NCI-H774 (cell line): ENCODE measurements at places on chromosomes 11 and 22.
A peak's percentile ranks its signal among the peaks of the same experiment; 100 is the strongest.

DNA sequence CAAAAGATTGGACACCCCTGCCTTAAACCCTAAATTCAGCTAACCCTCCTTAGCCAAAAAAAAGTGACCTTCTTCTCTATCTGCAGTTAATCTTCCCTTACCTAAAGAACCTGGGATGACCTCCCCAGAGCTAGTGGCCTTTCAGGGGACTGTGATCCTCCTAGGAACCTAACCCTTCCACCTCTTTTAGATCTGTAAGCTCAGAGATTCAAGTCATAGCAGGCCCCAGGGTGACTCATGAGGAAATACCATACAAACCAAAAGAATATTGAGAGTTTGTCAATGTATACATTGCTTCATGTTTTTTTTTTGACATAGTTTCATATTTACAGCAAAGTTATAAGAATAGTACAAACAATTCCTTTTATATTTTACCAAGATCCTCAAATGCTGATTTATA, 38.3 kb upstream of the CXCR5 start:
- DNase-seq = no peak

- no peak for DNase-seq
Measured at GRCh38 chr11:68982134-68982533, 1.3 kb upstream of the MRGPRD start.

GRCh38 chr22:36244522-36245391, 5.4 kb upstream of the APOL2 start:
- DNase-seq = no peak

DNA sequence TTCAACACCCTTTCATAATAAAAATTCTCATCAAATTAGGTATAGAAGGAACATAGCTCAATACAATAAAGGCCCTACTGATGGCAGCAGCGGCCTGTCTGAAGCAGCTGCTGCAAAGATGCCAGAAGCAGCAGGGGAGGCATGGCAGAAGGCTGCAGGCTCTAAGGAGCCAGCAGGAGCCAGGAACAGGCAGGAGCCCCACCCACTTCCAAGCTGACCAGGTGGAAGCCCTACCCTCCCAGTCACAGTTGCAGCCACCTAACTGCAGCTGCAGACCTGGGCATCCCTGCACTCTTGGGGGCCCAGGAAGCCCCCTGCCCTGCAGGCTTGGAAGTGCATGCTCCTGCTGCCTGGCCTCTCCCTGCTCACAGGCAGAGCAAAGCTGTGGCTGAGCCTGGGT, 18.2 kb upstream of the OR6A2 start:
- DNase-seq = no peak

- DNase-seq = no peak
Measured at GRCh38 chr11:125360066-125360465, 136.0 kb downstream of the FEZ1 start.

- no peak for DNase-seq
Measured at GRCh38 chr22:44584256-44584902, 86.3 kb upstream of the RTL6 start.

- no peak for DNase-seq
Measured at GRCh38 chr11:61675826-61676225, 4.4 kb upstream of the DAGLA start.

- DNase-seq = no peak
Measured at GRCh38 chr22:41672780-41673509, 15.7 kb downstream of the SNU13 start.

GRCh38 chr11:19558189-19558986, 154.2 kb upstream of the NAV2 start:
- DNase-seq = no peak

DNA sequence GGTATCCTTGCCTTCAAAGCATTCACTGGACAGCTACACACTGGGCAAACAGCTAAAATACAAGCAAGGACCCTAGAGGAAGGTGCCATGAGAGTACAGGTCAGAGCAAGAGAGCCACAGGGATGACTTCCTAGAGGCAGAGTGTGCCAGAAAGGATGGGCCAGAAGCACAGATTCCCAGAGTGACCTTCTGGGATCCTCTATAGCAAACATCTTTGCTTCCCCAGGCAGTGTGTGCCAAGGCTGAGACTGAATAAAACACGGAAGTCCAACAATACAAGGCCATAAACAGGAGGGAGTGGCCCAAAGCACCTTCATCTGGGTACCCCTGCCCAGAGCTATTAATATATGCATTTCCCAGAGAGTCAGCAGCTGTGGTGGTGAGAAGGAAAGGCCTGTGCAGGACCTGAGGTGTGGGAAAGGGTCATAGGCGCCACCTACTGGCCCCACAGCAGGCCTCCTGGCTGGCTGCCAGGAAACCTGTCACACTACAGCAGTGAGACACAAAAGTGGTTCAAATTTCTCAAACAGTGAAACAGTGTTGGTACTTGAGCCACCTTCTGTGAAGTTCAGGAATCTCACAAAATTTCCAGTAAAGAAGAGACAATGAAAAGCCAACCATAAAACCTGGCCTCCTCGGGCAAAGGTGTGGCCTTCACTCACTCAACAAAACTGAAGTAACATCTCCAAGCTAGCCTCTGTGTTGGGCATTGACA, 20.3 kb downstream of the CLPB start:
- peak; percentile 82 for DNase-seq

GRCh38 chr22:26169315-26170111, at the start of gene SEZ6L:
SEZ6L (plus strand) TSS chr22:26169462; CDS start chr22:26169670, 208 bp downstream.
- peak; percentile 24 for DNase-seq
